IPS-NIHi11 (cell line): ENCODE measurements at places on chromosomes 3 and 15.

- no peak for DNase-seq
Measured at GRCh38 chr15:68432441-68433064, 590 bp upstream of the ITGA11 start.

- no peak for DNase-seq
Measured at GRCh38 chr15:42131006-42131405, 25.4 kb downstream of the PLA2G4F start.

- no peak for DNase-seq
Measured at GRCh38 chr3:159845737-159846136, 142.9 kb upstream of the IL12A start.

GRCh38 chr15:65077981-65078352 lies 1.4 kb downstream of the KBTBD13 start:
- peak; percentile 73 for DNase-seq

DNA sequence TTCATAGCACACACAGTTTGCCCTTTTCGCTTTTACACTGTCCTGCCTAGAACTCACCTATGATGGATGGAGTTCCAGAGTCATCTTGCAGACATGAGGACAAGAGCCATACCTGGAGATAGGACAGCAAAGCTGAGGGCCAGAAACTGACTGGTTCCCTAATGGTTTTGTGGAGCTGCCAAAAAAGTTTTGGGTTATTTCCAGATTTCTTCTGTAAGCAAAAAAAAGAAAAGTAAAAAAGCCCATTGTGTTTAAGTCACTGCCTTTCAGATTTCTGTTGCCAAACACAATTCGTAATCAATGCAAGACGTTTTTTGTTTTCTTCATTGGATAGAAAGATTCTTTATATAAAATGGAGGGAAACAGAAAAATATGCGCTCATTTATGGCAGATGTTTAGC lies 42.4 kb upstream of the KY start:
- DNase-seq: no peak

DNA sequence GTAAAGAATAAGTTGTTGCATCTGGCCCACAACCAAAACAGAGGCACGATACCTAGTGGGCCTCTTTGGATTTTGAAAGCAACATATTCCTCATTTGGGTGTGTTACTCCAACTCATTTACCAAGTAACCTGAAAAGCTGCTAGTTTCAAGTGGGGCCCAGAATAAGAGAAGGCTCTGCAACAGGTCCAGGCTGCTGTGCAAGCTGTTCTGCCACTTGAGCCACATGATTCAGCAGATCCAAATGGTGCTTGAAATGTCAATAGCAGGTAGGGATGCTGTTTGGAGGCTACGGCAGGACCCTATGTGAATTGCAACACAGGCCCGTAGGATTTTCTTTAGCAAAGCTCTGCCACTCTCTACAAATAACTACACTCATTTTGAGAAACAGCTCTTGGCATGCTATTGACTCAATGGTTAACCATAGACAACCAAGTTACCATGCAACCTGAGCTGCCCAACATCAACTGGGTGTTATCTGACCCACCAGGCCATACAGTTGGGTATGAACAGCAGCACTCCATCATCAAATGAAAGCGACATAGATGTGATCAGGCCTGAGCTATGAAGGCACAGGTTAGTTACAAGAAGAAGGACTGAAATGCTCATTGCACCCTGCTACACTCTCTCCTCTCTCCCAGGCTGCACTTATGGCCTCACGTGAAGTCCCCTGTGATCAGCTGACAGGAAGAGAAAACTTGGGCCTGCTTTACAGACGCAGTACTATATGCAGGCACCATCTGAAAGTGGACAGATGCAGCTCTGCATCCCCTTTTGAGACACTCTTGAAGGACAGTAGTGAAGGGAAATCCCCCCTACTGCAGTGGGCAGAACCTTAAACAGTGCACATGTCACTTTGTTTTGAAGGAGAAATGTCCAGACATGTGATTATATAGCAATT lies 9.5 kb upstream of the MCF2L2 start:
- no peak for DNase-seq

GRCh38 chr15:64705006-64705405 lies 70.4 kb downstream of the RBPMS2 start:
- DNase-seq: no peak
